CD4-positive, alpha-beta T cell treated with Interferon gamma for 1 hour (primary cell): ENCODE measurements at places on chromosomes 7 and 10.

DNA sequence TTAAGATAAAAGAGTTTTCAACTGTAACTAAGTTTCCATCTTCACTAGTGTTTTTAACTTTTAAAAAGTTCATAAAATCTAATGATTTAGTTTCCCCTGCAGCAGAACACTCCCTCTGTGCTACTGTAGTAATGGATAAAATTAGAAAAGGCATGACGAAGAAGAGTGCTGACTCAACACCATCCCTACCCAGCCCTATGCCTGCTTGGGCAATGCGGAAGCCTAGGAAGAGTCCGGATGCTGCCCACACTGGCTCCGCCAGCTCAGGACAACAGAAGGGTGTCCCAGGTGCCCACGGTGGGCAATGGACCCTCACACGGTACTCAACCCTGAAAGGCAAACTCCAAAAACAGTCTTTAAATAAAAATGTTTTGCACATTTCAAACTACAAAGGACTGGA is 118.2 kb downstream of the LARP4B start:
- DNase-seq: no peak

GRCh38 chr10:124090601-124091209 is 2.7 kb downstream of the CHST15 start:
- no peak for DNase-seq

DNA sequence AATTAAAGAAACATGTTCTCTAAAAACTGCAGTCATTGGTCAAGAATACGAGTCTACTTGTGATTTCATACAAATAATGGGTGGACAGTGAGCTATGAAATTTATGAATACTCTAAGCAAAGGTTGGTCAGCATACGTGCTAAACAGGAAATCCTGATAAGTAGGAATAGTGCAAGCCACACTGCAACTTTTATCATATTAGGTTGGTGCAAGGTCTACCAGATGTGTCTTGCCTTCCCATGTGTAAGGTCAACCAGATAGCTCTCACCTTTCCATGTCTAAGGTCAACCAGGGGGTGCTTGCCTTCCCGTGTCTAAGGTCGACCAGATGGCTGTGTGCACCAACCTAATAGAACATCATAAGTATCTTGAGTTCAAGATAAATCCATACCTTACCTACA is 2.0 kb upstream of the ITGB1 start:
- DNase-seq: no peak

DNA sequence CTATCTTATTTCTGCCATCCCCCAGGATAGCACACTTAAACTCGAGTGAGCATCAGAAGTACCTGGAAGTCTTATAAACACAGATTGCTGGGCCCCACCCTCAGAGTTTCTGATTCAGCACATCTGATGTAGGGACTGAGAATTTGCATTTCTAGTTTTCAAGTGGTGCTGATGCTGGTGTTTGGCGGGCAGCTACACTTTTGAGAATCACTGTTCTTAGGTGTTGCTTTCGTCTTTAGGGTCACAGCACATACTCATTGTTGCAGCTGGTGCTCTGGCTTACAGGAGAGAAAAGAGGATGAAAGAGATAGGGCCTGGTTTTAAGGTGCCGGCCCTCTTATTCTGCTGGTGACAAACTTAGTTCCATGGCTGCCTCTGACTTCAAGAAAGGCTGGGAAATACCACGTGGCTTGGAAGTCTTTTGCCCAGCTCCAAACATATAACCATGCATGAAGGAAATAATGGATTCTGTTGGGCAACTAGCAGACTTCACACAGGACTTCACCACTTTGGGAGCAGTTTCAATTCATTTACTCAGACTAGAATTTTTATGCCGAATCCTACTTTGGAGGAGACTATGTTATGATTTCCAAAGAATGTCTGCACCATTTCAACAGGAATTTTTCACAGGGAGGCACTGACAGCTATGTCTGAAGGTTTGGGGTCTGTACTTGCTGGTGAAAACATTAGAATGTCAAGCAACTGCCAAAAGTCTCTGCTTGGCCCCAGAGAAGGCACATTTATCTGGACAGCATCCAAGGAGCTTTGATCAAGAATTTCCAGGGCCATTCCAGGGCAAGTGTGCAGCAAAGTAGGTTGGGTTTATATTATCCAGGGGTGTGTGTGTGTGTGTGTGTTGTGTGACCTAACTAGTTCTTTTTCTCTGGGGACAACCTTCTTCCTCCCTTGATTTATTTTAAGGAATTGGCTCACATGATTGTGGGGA is 6.9 kb upstream of the MINDY4 start:
- no peak for DNase-seq

DNA sequence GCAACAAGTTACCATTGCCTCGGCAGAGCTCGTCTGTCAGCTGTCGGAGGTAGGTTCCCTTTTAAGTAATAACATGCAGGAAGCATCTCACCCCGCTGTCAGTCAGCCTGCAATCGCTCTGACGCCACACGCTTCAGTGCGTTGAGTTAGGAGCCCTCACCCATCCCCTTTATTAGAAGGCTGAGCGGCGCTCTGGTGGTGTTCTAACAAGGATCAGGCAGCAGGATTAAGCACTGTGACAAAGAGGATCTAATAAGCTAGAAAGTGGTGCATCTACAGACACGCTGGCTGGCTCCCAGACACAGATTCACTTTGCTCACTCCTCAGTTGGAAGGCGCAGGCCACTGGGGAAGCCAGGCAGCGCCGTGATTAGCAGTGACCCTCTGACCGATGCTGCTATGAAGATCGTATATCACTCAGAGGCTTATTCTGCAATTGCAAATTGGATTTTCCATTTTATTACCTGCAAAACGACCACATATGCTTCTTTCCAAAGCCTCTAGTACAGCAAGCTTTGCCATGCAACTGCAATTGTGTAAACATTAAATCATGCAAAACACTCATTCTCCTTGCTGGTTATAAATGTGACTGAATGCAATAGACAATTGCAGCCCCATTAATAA is 117.7 kb downstream of the RSU1 start:
- DNase-seq: no peak

- no peak for DNase-seq
Measured at GRCh38 chr10:24912215-24912614, 40.2 kb downstream of the PRTFDC1 start.

DNA sequence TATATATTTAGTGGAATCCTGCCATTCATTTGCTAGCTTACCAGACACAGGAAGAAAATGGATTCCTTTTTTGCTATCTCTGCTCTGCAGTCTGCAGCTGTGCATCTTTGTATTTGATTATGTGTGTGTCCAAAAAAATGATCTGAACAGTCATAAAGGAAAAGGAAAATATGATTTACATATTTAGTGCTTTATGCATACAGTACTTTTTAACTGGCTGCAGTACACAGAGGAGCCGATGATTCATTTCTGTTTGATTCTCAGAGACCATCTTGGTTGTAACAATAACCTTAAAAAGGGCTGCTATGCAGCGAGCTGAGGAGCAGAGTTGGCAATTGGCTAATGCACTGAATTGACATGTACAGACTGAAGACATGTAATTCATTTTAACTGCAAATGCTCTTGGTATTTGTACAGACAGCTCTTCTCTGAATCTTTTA is 151.3 kb upstream of the FZD1 start:
- no peak for DNase-seq

DNA sequence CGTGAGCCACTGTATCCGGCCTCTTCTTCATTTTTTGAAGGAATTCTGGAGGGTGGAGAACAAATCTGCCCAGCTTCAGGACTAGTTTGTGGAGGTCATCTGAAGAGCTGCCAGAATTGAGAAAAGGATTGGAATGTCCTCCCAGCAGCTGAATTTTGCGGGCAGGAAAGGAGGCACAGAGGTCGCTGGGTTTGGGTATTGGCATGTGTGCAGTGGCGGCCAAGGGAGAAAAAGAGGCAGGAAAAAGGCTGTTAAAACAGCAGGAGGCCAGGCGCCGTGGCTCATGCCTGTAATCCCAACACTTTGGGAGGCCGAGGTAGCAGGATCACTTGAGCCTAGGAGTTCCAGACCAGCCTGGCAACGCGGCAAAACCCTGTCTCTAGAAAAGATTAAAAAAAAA is 80.4 kb downstream of the HIP1 start:
- DNase-seq: no peak
